ENCODE measurements at places on chromosomes 4 and X. TPM values are rescaled to one million over a fixed set of nuclear protein-coding genes. Genes with fewer than 3 reads are reported as not detected.

- DNase-seq: no peak
These were observed 141.3 kb upstream of the VCX3B start for GRCh38 chrX:8323356-8323755.

DNA sequence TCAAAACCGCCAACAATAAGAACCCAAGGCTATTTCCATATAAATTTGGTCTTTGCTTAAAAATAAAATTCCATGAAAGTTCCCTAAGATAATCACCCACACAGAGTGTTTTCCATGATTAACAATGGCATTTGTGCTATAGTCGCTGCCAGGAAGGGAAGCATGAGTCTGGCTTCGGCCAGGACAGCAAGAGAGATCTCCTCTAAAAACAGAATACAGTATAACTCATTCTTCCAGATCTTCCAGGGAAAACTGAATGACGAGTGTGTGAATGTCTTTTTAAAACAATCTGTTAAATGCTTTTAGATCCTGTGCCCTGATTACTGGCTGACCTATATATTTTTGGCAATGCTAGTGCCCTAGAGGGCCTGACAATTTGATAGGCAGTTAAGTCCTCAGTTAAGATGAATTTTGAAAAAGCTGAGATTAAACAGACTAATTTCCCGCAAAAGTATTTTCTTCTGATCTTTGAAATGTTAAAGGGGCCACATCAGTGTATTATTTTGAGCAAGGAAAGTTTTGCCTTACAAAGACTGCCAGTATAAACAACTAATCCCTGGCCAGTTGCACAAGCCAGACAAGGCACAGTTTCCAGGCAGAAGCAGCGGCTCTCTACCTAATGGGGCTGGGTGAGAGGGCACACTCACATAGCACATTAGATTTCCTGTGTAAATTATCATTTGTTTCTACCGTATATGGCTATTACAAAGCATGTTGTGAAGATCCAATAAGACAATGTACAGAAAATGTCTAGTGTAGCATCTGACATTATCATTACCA, 127.3 kb downstream of the DCHS2 start:
- no peak for DNase-seq

GRCh38 chr4:2842687-2843262, 869 bp upstream of the ADD1 start:
- no peak for DNase-seq

GRCh38 chrX:24789047-24789446, 95.3 kb downstream of the POLA1 start:
- no peak for DNase-seq

DNA sequence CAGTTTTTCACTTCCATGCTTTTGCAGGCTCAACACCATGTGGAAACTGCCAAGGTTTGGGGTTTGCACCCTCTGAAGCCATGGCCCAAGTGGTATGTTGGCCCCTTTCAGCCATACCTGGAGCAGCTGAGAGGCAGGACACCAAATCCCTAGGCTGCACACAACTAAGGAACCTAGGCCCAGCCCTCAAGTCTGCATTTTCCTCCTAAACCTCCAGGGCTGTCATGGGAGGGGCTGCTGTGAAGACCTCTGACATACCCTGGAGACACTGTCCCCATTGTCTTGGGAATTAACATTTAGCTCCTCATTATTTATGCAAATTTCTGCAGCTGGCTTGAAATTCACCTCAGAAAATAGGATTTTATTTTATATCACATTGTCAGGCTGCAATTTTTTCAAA, 856.1 kb downstream of the TECRL start:
- DNase-seq: no peak

Gene AR
- not detected for total RNA-seq

GRCh38 chr4:34108391-34108790, 2135.9 kb downstream of the ARAP2 start:
- no peak for DNase-seq

Gene SULT1E1
- not detected for total RNA-seq

GRCh38 chrX:6448003-6448402, 86.9 kb downstream of the VCX3A start:
- DNase-seq: no peak

- no peak for DNase-seq
These were observed 717 bp downstream of the EDA start for GRCh38 chrX:69616457-69617203.

Gene CENPE
- total RNA-seq: 23.4 TPM

DNA sequence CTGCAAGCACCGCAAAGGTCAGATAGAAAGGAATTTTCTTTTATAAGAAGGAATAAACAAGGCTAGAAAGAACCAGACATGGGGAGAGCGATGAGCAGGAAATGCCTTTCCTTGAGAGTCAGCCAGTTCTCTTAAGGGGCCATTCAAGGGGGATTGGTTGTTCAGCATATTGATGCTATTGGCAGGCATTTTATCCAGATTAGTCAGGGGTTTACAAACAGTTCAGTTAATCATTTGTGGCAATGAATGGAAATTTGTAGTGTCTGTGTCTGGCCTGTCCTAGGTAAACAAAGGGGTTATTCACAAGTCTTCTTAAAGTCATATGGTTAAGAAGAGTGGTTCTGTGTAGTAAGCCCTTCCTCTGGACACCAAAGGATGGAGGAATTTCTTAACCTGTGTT, 184.7 kb upstream of the FRMPD4 start:
- peak; percentile 94 for DNase-seq

DNA sequence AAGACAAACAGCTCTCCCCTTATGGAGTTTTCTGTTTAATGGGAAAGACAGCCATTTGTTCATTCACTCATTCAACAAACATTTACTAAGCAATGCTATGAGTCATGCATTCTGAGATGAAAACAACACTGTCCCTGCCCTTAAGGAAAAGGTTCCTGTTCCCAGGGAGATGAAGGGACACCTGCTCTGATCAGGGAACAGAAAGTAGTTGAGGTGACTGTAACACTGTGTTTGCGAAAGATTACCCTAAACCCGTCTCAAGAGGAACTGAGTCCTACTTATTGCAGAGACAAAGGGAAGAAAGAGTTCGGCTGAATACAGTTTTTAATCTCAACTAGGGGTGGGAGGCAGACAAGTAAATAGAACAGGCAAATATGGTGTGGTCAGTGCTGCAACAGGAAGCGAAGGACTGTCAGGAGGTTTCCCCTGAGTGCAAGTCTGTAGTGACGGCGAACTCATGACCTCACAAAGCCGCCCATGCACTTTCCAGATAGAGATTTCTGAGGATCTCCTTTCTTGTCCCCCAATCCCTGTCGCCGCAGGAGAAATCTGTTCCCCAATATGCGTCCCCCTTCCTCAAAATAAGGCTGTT, 712 bp downstream of the STX18 start:
- DNase-seq: peak; percentile 70

DNA sequence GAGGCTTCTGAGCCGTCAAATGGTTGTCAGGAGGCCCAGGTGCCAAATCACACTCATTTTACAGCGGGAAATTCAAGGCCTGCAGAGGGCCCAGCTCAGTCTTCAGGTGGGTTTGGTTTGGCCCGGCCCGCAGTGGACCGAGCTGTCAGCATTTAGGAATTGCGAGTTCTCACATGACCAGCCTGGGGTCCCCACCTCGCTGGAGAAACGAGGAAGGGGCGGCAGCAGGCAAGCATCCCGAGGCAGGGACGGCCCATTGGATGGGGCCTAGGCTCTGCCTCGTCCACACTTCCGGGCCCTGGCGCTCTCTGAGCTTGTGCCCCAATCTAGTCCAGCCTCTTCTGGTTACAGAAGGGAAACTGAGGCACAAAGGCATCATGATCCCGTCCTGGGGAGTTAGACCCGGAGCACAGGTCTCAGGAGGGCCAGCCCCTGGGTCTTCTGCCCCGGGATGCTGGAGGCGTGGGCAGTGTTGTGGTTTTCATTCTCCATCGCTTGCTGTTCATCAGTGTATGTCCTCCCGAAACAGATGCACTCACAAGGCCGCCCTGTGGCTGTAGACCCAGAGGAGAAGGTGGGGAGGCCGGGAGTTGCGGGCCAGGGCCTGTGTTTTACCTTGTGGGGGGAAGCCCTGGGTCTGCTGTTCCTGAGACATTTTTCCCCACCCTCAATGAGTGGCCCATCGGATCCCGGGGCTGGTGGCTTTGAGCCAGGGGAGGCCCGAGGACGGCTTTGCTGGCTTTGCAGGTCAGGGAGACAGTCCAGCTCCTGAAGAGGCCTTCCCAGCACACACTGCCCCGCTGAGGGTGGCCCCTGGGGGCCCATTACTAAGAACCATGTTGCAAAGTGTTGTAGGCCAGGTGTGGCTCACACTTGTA, 8.9 kb downstream of the PSAPL1 start:
- no peak for DNase-seq

Gene SLC16A2
- 5.3 TPM for total RNA-seq

Gene STOX2
- 2.3 TPM for total RNA-seq

DNA sequence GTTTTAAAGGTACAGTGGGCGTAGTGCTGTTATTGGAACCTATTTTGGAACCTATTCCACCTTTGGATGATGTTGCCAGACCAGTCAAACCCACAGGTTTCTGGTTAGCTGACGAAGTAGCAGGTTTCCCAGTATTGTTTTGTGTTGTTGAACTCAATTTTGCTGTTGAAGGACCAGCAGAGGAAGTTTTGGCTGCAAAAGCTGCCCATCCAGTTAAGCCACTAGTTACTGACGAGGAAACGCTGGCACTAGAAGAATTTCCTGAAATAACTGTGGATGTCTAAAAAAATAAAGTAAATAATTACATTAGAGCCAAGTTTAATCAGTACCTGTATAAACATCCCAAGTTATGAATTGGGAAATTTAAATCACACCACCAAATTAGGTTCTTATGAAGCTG, 25.5 kb downstream of the INTS12 start:
- no peak for DNase-seq

- no peak for DNase-seq
These were observed 16.6 kb upstream of the DDIT4L start for GRCh38 chr4:100206850-100207249.

Gene OPRPN
- total RNA-seq: not detected

DNA sequence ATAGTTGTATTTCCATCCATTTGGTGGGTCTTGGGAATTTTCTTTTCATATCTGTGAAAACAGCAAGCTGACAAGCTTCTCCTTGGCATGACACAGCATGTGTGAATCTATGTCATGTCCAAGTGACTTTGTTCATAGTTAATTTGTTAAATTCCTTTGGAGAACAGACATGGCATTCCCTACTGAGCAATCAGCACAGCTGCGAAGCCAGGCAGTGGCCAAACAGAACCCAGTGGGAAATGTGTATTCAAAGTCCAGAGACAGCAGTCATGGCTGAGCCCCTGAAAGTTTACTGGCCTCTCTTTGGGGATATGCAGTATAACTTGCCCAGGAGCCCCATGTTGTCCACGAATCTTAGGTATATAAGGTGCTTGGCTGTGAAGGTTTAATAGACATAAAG, 474.7 kb downstream of the NKX6-1 start:
- DNase-seq: no peak

GRCh38 chr4:19429684-19430083, 822.0 kb upstream of the SLIT2 start:
- DNase-seq: no peak

Gene CFI
- 5.8 TPM for total RNA-seq

Gene UCP1
- not detected for total RNA-seq

Gene GAGE2A
- total RNA-seq: not detected

DNA sequence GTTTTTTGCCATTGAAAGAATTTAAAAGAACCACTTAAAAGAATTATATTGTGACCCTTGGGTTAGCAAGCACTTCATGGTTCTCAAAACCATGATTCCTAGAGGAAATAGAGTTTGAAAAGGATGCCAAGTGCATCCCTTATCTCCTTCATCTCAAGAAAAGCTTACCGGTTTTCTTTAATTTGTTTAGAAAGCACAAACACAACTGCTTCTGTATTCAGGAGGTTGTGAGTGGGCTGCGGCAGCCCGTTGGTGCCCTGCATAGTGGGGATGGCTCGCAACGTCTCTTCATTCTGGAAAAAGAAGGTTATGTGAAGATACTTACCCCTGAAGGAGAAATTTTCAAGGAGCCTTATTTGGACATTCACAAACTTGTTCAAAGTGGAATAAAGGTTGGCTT, 13.5 kb downstream of the HHIP start:
- no peak for DNase-seq

DNA sequence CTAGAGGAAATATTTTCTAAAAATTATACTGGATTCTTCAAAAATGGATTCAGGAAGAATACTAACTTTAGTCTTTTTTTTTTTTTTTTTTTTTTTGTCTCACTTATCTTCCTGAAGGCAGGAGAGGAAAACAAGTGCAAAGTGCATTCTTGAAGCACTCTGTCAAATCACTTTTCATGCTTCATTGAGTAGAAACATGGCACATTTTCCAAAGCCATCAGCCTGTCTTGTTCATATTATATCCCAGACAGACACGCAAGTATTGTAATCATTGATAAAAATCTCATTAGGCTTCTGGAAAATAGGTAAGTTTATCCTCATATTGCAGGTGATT, 1.2 kb downstream of the BBS12 start:
- peak; percentile 48 for DNase-seq

Data from epithelial cell of proximal tubule (primary cell).